Upper lobe of left lung (tissue), 6 donors: ENCODE measurements at places on chromosomes 11 and 22. TPM values are rescaled to one million over a fixed set of nuclear protein-coding genes. Genes with fewer than 3 reads are reported as not detected.

GRCh38 chr22:45212306-45212709 is 28.4 kb downstream of the KIAA0930 start:
- peaks cover 33% of the 10 kb centered on the region for H3K4me1 ChIP-seq
- H3K27ac ChIP-seq: peak overlapping the region; percentile 26
- DNase-seq: peak; percentile 85
- H3K4me3 ChIP-seq: no peak overlapping the region

DNA sequence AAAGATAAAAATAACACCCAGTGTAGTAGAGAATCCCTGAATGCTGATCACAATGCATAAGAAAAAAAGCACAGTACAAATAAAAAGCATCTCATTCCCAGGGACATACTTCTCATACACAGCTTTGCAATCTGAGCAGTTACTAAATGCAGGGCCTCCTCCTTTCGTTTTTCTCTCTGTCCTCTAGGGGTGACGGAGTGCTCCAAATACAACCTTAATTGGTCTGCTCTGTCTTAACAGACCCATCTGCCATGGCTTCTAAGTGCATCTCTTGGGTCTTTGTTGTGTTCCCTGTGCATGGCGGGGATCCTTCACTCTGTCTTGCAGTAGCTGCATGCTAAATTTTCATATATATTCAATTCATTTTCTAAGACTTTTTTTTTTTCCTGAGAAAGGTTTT is 1114.2 kb upstream of the RAG2 start:
- DNase-seq: no peak
- no peaks in the 10 kb centered on the region for H3K27me3 ChIP-seq
- H3K36me3 ChIP-seq: no peaks in the 10 kb centered on the region
- no peak overlapping the region for H3K4me3 ChIP-seq
- no peaks in the 10 kb centered on the region for H3K4me1 ChIP-seq

GRCh38 chr22:20388200-20388599 is 5.8 kb upstream of the ZNF74 start:
- H3K4me3 ChIP-seq: no peak overlapping the region
- H3K36me3 ChIP-seq: no peaks in the 10 kb centered on the region
- peaks cover under 1% of the 10 kb centered on the region for H3K4me1 ChIP-seq

MIAT gene
- 3.0 TPM for total RNA-seq

ADM2 gene
- 1.0 TPM for total RNA-seq
